ENCODE measurements at places on chromosomes 2 and 18. TPM values are rescaled to one million over a fixed set of nuclear protein-coding genes. Genes with fewer than 3 reads are reported as not detected.

DNA sequence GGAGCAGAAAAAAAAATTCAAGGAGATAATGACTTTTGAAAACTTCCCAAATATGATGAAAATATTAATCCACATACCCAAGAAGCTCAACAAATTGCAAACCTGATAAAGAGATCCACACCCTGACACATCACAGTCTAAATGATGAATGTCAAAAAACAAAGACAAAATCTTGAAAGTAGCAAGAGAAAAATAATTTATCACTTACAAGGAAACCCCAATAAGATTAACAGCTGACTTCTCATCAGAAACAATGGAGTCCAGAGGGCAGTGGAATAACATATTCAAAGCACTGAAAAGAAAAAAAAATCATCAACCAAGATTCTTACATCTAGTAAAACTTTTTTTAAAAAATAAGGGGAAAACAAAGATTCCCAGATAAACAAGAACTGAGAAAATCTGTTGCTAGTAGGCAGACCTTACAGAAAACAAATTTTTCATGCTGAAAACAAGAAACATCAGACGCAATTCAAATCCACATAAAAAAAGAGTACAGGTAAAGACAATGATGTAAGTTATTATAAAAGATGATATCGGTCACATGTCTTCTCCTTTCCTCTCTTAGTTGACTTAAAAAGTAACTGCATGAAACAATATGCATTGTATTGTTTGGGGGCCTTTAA, 21.3 kb downstream of the SLC66A2 start:
- no peak for DNase-seq

GRCh38 chr18:38902796-38903195, 1337.2 kb upstream of the CELF4 start:
- DNase-seq: no peak

DNA sequence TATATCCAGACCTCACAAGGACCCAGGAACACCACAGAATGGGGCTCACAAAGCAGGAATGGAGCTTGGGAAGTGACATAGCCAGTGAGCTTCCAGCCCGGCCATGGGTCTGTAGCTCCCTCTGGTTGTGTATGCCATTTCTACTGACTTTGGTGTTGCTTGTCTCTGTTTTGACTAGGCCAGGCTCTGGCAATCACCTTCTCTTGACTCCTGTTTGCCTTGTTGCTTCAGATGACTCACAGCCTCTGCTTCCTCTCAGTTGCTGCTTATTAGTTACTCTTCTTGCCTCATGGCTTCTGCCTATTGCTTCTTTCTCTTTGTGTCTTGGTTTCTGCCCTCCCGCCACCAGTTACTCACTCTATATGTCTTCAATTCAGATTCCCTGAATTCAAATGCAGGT, 15.8 kb upstream of the IER3IP1 start:
- DNase-seq: peak; percentile 29

Gene RFTN2
- total RNA-seq: 6.5 TPM
